ENCODE measurements at places on chromosomes 6 and 20. TPM values are rescaled to one million over a fixed set of nuclear protein-coding genes. Genes with fewer than 3 reads are reported as not detected.

ENPP1 gene
- 1.7 TPM for total RNA-seq

GJA10 gene
- total RNA-seq: not detected

- no peak for DNase-seq
- no peak overlapping the region for H3K27ac ChIP-seq
- no peaks in the 10 kb centered on the region for H3K27me3 ChIP-seq
Measured at GRCh38 chr6:25175196-25175595, 104.0 kb upstream of the CARMIL1 start.

- DNase-seq: no peak
- no peaks in the 10 kb centered on the region for H3K27me3 ChIP-seq
- H3K4me1 ChIP-seq: peaks cover 44% of the 10 kb centered on the region
- H3K4me3 ChIP-seq: no peak overlapping the region
- H3K27ac ChIP-seq: peak overlapping the region; percentile 74
Measured at GRCh38 chr6:111559188-111560097, 46.2 kb downstream of the TRAF3IP2 start.

GRCh38 chr6:15642276-15642675, 20.6 kb downstream of the DTNBP1 start:
- no peak overlapping the region for H3K4me3 ChIP-seq
- no peaks in the 10 kb centered on the region for H3K27me3 ChIP-seq
- no peaks in the 10 kb centered on the region for H3K4me1 ChIP-seq
- H3K27ac ChIP-seq: no peak overlapping the region

- H3K27ac ChIP-seq: peak overlapping the region; percentile 44
- no peaks in the 10 kb centered on the region for H3K27me3 ChIP-seq
- no peak for DNase-seq
- peaks cover 69% of the 10 kb centered on the region for H3K4me1 ChIP-seq
- no peak overlapping the region for H3K4me3 ChIP-seq
Measured at GRCh38 chr20:34037767-34038166, 44.1 kb downstream of the RALY start.
